HFFc6 (cell line): ENCODE measurements at places on chromosomes 7 and 10. TPM values are rescaled to one million over a fixed set of nuclear protein-coding genes. Genes with fewer than 3 reads are reported as not detected.

DNA sequence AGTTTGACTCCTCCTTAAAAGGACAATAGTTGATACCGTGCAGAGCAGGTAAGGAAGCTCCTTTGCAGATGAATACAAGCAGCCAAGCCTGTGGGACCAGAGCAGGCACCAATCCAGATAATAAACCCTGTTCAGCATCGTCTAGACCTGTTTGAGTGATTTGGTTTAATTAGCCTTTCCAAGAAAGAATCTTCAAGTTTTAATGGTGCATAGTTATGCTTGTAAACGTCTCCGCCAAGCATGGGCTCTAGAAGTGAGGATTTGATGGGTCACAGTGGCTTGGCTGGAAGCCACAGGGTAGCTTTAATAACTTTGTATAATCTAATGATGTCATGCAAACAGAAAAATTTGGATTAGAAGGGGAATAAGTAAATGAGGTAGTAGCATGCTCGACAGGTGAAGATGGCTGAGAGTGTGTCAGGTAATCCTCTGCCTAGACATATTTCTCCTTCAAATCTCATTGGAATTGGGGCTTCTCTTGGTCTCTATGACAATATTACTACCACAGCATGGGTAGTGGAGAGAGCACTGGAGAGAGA, 188.4 kb downstream of the DYNC1I1 start:
- no peak for DNase-seq

The ZNF425 gene
- 2.1 to 3.1 TPM (median 2.7 TPM) in 3 replicates for total RNA-seq

- DNase-seq = no peak
These were observed 126.9 kb downstream of the SDK1 start for GRCh38 chr7:3427957-3428356.

The EGR2 gene
- total RNA-seq = 0.35 to 0.64 TPM (median 0.48 TPM) in 3 replicates

DNA sequence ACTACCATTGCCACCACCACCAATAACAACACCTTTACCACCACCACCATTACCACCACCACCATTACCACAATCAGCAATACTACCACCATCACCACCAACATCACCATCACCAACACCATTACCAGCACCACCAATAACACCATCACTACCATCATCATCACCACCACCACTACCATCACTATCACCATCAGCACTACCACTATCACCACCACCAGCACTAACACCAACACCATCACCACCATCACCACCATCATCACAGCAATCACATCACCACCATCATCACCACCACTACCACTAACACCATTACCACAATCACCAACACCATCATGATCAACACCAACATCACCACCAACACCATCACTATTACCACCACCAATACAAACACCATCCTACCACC, 249.5 kb downstream of the GRID1 start:
- DNase-seq = no peak

The FAM24B gene
- total RNA-seq = 6.0 to 8.5 TPM (median 6.4 TPM) in 3 replicates

DNA sequence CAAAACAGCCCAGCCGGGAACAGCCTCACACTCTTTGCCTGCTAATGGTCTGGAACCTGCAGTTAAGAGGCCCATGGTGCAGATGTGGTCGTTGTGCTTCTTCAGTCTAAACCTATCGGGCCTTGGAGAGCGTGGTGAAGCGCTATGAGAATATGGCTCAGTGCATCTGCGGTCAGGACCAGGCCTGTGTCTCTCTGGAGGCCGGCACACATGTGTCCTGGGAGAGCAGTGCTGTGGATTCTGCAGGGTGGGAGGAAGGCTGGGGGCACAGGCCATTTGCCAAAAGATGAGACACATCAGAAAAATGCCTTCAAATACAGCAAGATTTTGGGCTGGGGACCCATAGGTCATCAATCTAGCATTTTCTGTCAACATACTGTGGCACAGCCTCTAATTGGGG, 231.5 kb upstream of the GLI3 start:
- no peak for DNase-seq

DNA sequence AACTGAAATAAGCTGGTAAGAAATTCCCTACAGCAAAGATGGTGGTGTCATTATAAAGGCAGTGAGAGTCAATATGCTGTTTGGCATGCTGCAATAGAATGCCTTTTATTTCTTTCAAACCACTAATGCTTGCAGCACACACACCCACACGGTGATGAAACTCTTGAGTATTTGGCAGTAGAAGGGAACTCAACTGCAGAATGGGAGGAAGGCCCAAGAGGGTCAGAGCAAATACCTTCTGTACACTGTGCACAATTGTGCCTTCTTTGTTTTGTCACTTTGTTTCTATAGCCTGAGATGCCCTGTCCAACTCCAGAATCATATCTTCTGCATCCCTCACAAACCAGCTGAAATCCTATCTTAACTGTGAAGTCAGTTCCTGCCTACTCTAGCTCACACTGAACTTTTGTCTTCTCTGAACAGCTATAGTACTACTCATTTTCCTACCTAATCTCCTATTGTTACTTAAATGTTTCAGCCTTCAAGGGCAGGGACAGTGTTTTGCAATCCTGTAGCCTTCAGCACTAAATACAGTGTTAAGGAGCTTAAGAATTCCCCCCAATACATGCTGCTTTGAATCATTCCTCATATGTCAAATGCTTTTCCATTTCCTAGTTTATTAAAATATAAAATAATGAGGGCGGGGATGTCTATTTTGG, 22.2 kb downstream of the MMS19 start:
- DNase-seq = peak; percentile 67

The ZRANB1 gene
- total RNA-seq = 11.5 to 12.7 TPM (median 12.6 TPM) in 3 replicates

GRCh38 chr10:36177071-36177470, 535.0 kb upstream of the FZD8 start:
- no peak for DNase-seq

DNA sequence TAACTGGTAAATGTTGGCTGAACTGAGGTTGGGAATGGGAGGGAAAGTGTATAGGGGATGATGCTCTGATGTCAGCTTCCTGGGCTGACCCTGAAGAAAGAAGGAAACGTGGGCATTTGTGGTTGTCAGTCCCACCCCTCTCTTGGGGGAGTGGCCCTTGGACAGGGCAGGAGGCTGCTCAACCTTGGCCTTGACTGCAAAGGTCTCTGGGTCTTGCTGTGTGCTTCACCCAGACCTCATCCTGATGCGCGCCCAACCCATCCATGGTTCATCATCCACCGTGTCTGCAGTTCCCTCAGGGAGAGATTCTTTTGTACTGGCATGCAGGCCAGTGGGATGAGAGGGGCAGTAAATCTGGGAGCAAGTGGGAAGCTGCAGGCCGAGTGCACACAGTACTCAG, 4.7 kb upstream of the ZYX start:
- DNase-seq = no peak

DNA sequence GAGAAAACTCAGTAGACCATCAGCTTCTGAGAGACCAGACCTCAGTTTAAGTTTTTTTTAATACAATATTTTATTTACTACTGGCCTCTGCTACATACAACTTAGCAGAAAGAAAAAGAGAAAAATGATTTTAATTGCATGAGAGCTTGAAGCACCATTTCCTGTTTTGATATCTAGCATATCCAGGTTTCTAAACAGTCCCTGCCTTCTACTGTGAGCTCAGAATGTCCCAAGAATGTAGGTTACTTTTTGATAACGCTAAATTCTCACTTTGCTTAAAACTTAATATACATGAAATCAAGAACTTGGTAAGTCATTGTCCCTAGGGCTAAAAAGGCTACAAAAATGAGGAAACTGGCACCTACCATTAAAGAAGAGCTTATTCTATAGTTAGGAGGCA, 7.0 kb downstream of the TMEM243 start:
- DNase-seq = no peak

The BTBD16 gene
- total RNA-seq = not detected in 3 replicates

DNA sequence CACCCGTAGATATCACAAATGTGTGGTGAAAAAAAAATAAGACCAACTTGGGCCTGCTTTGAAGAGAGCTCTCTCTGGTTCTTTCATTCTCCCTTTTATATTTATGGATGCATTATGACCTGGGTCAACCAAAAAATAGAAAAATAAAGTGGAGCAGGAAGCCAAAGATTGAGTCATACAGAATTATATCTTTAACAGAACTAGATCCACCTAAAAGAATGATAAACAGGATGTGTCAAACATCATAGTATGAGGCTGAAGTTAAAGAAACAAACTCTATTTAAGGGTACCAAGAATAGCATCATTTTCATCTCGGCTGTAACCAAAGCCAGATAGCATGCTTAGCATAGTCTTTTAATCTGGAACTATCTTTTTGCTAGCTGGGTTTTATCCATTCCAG, 28.8 kb upstream of the NMT2 start:
- DNase-seq = peak; percentile 60

DNA sequence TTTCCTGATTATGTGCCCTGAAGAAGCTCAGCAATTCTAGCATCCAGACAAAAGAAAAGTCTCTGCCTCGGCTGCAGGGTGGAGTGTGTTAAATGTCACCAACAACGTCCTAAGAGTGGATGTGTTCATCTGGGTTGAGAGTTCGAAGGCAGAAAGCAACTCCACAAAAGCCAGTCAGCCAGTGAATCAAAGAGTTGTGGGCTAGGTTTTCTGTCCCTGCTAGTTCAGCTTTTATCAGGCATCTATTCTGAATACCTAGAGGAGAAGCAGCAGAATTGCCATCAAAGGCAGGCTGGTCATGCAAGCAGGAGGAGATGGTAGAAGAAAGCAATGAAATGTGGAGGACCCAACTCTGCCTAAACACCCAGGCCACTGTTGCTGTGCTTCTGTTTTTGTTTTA, 205.2 kb downstream of the KLF6 start:
- DNase-seq = no peak

- DNase-seq = no peak
These were observed 487.8 kb upstream of the TEX47 start for GRCh38 chr7:89283302-89283701.

GRCh38 chr10:3399756-3400155, 227.2 kb upstream of the PITRM1 start:
- DNase-seq = no peak

- no peak for DNase-seq
These were observed 27.0 kb upstream of the FAM107B start for GRCh38 chr10:14801723-14802122.

- no peak for DNase-seq
These were observed 68.1 kb upstream of the FOXK1 start for GRCh38 chr7:4613846-4614548.

- DNase-seq = no peak
These were observed 258.1 kb upstream of the C7orf33 start for GRCh38 chr7:148332191-148333186.

GRCh38 chr7:43879477-43879876, 10.2 kb upstream of the MRPS24 start:
- DNase-seq = peak; percentile 85

The OPN4 gene
- not detected in 3 replicates for total RNA-seq
